ENCODE measurements at places on chromosomes 5 and 9.

- DNase-seq: no peak
These were observed 3.8 kb downstream of the WDR36 start for GRCh38 chr5:111095982-111096381.

GRCh38 chr9:4309806-4310205, 9.9 kb upstream of the GLIS3 start:
- DNase-seq: no peak

- DNase-seq: no peak
These were observed 91.1 kb upstream of the PPP1R26 start for GRCh38 chr9:135388530-135388929.

- no peak for DNase-seq
These were observed 24.4 kb downstream of the ZNF474 start for GRCh38 chr5:122153774-122154173.

DNA sequence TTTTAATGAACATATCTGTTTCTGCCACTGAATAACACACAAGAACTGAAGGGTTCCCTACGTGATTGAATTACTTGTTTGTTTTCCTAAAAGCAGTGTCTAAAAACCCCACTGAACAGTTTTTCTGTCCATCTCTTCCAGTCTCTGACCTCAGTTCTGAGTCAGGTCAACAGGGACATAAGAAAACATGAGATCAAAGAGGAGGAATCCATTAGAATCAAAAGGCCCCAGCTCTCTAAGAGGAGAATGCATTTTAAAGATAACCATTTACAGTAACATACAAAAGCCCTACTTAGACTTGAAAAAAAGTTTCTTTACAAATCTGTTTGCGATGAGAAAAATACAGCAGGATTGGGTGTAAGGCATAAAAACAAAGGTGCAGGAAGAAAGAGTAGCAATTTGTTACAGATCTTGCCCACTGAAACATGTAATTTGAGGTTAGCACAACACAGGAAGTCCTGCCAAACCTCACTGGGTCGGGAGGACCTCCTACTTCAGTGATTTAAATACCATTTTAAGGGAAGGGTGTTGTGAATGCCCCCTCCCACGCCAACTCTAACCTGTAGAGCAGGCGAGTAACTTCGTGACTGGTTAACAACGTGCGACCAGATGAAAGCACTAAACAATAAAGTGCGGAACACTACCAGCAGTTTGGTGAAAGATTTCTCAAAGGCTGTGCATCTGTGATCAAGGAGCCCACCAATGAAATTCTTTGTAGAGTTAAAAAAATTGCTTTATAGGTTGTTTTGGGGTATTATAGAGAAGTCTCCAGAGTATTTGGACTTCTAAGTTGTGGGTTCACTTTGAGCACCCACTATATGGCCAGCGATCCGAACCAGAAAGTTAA, 1.3 kb downstream of the QSOX2 start:
- no peak for DNase-seq

GRCh38 chr5:60651872-60652620, 47.9 kb downstream of the DEPDC1B start:
- no peak for DNase-seq

DNA sequence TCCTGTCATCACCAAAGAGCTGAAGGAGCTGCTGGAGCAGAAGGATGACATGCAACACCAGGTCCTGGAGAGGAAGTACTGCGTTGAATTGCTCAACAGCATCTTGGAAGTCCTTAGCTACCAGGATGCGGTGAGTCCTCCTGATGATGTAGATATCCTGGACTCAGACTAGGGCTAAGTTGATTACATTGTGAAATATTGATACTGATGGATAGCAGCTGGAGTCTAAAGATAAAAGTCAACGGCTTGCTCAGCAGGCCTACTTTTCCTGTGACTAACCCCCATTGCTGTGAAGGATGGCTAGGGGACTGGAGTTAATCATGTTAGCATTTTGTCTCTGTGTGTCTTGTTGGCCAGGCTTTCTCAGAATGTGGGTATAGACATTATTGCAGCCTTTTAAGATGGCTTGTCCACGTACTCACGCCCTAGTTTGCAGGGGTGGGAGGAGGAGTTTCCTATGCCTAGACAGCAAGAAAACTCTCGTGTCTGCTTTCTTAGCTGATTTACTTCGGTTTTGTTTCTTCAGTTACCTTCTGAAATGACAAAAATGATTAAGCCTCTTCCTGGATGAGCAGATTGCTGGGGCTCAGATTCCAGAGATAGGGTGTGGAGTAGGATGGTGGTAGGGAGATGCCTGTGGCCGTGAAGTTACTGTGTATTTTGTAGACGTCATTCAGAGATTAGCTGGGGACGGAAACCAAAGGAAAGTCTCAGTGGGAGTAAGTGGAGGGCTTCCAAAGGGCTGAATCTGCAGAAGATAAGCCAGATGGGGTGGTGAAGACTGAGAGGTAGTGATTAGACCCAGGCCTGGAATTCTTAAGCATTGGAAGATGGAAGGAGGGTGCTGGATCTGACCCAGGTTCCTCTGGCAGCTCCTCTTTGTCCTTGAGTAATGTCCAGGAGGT, 166.3 kb downstream of the DOCK2 start:
- DNase-seq: no peak

DNA sequence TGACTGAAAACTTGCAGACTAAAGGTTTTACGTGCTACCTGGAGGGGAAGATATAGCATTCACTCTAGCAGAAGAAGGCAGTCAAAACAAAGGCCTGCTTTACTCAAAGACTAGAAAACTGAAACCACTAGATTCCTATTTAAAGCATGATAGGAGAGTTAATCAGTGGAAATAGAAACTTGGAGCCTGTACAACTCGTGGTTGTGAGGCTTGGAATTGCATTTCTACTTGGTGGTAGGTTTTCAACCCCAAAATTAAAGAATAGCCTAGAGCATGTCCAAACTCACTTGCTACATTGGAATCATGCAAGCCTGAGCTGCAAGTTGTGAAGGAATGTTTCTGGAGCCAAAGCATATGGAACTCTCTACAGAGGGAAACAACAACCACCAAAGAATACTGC, 1526.4 kb upstream of the NUDT12 start:
- no peak for DNase-seq

DNA sequence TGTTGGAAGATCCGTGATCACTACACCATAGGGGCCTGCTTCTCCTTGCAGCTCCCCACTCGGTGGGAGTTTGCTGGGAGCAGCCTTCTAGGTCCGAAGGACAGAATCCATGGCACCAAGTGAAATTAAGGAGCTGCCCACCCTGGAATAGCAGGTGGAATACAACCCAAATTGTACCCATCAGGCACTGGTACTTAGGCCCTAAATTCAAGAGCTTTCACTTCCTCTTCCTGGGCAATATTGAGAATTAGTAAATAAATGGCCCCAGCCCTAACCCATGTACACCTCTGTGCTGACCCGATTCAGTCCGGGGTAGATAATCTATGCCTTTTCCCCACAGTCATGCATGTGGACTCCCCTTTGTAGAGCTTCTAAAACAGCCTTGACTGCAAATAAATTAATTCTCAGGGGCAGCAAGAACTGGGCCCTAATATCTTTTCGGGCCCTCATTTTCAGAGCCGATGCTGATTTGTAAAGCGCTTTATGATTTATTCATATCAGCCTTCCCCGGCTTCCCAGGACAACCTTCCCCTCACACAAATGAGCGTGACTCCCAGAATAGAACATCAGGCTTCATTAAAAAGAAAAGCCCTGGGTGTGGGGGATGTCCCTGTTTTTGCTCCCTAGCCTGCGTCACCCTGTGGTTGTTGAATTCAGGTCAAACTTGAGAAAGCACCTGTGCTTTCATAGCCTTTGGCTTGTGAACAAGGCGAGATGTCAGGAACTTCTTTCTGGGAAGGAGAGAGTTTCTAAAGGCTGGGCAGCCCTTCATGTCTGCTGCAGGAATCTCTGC, 126.1 kb upstream of the TBC1D2 start:
- DNase-seq: no peak

DNA sequence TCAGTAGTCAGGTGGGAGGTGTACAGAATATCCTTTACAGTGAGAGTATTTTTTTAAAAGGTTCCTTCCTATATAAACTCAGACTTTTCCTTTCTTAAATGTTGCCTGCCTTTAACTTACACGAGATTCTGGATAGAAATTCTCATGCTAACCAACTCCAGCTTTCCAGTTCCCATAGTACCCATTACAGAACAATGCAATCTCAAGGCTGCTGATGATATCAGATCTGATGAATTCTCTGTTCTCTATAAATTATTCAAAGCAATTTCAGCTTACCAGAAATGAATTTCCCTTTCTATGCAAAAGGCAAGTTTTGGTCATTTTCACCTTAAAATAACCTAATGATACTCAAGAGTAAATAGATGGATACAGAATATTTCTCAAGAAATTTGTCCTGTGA, 90.3 kb downstream of the NUDT12 start:
- no peak for DNase-seq

GRCh38 chr5:63820577-63820976, 141.7 kb downstream of the HTR1A start:
- no peak for DNase-seq

GRCh38 chr5:124134941-124135340, 611.5 kb downstream of the ZNF608 start:
- DNase-seq: no peak

DNA sequence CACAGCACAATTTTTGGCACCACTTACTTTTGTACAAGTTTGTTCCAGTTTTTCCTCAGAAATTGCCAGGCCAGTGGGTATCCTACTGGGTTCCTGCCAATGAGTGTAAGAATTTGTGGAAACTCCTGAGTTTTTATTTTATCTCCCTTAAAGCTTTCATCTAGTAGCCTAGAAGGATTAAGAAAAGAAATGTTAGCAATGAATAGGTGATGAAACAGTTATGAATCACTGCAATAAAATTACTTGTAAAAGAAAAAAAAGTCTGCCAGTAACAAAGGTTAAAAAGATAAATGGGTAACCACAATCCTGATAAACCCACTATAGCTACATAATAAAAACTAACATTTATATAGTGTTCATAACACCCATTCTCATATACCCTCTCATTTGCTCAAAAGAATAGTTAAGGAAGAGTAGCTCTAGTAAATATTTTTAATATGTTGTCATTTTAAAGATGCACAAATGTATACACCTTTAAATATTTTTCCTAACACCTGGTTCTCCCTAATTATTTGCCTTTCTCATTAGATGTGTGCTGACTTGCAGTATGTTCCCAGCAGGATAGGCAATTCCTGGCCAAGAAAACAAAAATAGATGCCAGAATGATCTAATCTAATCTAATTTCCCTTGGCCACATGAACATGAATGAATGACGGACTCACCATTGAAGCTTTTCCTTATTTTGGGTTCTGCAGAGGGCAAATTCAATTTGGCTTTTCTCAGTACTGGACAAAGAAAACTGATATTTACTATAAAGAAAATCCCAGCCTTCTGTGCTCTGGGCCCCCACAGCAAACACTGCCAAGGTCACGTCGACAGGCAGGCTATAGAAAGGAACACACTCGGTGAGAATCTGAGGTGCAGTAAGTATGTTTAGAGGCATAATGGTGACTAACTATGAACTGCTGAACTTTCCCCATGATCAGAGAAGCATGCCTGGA, 26.4 kb downstream of the ERAP1 start:
- DNase-seq: no peak

DNA sequence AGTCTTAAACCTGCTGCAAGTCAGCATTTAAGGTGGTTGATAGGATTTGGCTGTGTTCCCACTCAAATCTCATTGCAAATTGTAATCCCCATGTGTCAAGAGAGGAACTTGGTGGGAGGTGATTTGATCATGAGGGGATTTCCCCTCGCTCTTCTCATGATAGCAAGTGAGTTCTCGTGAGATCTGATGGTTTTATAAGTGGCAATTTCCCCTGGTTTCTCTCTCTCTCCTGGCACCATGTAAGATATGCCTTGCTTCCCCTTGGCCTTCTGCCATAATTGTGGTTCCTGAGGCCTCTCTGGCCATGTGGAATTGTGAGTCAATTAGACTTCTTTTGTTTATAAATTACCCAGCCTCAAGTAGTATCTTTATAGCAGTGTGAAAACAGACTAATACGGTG, 84.3 kb upstream of the SMC2 start:
- DNase-seq: no peak

GRCh38 chr5:91139572-91140200, 243.4 kb downstream of the ARRDC3 start:
- no peak for DNase-seq

GRCh38 chr9:92138157-92138959, 23.1 kb upstream of the SPTLC1 start:
- DNase-seq: peak; percentile 47

DNA sequence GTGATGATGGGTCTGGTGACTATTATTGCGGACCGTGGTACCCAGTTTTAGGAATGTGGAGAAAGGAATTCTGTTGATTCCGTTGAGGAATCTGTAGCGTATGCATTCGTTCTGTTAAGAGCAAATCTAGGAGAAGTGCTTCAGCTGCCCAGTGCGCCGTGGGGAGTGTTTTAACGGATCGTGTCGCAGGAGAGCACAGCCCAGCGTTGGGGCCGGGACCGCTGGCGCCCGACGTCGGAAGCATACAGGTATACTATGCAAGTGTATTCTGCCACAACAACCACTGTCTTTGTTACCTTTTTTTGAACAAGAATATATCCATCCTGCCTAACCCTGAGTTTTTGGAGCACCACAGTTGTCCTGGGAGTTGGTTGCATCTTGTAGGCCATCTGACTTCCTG, 42.7 kb downstream of the TENT4A start:
- no peak for DNase-seq

GRCh38 chr5:174396541-174396940, 327.8 kb upstream of the MSX2 start:
- DNase-seq: no peak

- DNase-seq: no peak
These were observed 40.8 kb upstream of the SMU1 start for GRCh38 chr9:33117306-33117705.

GRCh38 chr5:13660072-13660471, 284.4 kb downstream of the DNAH5 start:
- DNase-seq: no peak

GRCh38 chr5:54895816-54896341, 89.5 kb downstream of the ESM1 start:
- no peak for DNase-seq

GRCh38 chr5:120256376-120256775, 207.7 kb upstream of the PRR16 start:
- no peak for DNase-seq

DNA sequence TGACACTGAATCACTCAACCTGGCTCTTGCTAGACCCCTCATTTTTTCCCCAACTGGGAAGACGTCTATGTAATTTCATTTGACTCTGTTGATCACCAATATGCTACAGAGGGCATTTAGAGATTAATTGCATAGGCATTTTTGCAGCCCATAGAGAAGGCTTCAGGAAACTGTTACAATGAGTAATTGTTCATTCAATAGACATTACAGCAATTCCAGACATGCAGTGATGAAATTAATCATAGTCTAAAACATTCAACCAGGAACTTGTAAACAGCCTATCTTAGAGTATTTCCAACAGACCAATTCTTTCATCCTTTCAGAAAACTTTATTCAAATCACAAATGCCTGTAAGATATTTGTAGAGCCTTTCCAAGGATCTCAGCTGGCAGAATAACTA, 122.3 kb downstream of the MARCHF11 start:
- no peak for DNase-seq

DNA sequence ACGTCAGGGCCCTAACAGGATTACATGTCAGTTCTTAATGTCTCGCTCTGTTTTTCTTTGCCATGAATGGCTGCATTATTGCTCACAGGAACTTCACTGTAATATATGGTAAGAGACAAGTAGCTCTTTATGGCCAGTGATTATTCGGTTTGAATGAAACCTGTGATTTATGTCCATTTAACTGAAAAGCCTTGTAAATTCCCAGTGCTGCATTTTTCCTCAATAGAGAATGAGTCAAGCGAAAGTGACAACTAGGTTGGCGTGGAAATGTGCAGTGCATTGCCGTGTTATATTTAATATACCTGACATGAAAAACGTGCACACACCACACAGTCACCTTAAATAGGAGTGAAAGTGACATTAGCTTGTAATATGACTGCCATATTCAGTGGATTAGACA, 163.1 kb downstream of the PBX3 start:
- no peak for DNase-seq

- DNase-seq: no peak
These were observed 267.6 kb downstream of the FAM170A start for GRCh38 chr5:119896826-119897536.
